ENCODE measurements at places on chromosomes 1 and 21.

GRCh38 chr21:45187646-45188045 lies 100.0 kb downstream of the POFUT2 start:
- DNase-seq = no peak

DNA sequence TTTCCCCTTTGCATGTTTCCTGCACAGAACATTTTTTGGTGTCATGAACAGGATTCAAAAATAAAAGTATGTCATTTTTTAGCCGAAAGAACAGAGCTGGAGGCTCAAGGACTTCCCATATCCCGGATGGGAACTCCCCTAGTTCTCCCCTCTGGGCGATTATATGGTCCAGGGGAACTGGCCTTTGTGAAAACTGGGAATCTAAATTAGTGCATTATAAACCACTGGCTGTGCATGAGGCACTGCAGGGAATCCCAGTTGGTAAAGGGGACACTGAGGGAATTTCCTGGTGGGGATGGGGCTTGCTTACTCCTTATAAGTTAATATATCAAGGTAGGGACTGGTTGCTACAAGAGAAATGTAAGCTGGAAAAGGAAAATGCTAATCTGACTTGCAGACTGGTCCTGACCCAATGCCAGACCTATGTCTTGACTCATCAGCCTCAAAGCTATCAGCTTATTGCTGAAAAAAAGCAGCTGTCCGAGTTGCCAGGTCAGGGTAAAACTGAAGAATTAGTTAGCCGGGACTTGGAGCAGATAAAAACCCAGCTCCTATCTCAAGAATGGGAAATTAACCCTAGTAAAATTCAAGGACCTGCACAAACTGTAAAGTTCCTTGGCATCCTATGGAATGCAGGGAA lies 122.6 kb downstream of the FCRL5 start:
- no peak for DNase-seq

DNA sequence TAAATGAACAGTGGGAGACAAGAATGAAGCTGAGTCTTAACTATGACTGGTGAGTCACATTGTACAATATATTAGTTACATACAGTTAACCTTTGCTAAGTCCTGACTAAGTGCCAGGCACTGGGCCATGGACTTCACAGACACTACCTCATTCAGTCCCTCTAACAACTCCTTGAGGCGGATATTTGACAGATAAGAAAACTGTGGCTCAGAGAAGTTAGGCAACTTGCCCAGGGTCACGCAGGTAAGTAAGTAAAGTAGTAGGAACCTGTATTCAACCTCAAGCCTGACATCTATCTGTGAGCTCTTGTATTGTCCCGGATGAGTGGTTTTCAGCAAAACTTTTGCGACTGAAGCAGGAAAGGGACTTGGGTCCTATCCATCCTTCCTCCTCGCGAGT lies 62.1 kb downstream of the GNG12 start:
- no peak for DNase-seq

DNA sequence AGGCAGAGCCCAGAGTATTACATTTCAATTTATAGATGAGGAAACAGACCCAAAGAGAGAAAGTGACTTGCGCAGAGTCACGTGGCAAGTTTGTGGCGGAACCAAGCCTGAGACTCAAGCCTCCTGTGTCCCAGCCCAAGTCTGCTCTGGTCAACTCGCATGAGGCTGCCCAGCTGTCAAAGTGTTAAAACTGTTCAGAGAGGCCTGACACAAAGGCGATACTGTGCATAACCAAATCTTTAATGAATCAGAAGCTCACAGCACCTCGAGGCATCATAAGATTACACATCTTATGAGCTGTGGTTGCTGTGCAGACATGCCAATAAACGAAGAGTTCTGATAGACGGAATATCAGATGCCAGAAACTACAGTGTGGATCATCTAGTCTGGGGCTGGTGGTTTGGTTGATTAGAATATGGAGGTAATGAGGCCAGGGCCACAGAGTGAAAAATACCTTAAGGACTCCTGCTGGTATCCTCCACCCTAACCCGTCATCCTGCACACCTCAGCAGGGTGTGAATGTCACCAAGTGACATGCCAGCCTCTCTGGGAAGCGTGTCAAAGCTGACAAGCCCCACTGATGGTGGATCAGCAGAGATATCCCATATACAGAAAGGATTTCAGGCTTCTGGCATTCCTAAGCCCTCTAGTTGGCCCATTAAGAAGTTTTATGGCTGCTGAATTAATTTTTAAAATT lies 42.2 kb downstream of the TNNT2 start:
- DNase-seq = no peak

DNA sequence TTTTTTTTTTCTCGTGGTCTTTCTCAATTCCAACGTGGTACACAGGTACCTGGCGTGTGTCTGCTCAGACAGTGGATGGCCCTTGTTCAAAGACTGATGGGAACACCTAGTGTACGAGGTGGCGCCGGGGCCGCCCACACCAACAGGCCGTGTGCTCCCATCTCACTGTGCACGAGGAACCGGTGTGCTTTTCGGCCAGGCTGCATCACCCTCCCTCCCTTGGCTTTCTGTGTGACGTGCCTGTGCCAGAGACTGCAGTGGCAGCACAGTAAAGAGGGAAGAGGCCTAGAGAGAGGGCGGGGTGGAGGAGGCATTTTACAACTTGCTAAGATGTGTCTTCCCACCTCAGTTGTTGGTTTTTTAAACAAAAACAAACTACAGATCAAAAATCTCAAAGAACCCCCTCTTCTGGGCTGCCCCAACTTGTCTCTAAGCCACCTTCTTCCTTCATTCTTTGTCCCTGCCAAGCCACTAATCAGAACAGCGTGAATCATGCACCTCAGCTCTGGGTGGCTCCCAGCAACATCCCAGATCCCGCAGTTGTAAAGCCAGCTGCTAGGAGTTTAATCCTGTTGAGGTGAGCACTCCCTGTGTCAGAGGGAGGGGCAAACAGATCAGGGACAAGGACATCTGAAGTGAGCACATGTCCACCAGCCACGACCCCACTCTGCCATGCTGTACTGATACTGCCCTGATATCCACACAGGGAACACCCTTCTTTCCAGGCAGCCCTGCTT lies 20.7 kb downstream of the IRF2BP2 start:
- no peak for DNase-seq
